Amniotic stem cell (primary cell): ENCODE measurements at places on chromosomes 16 and 17.

- DNase-seq: no peak
Measured at GRCh38 chr16:79069633-79070032, 530.9 kb downstream of the MAF start.

- DNase-seq: no peak
Measured at GRCh38 chr16:81616321-81617020, 162.6 kb upstream of the PLCG2 start.

GRCh38 chr16:72740347-72740746 is 307.6 kb downstream of the ZFHX3 start:
- DNase-seq: no peak

- no peak for DNase-seq
Measured at GRCh38 chr16:7493133-7493532, 160.5 kb downstream of the RBFOX1 start.

DNA sequence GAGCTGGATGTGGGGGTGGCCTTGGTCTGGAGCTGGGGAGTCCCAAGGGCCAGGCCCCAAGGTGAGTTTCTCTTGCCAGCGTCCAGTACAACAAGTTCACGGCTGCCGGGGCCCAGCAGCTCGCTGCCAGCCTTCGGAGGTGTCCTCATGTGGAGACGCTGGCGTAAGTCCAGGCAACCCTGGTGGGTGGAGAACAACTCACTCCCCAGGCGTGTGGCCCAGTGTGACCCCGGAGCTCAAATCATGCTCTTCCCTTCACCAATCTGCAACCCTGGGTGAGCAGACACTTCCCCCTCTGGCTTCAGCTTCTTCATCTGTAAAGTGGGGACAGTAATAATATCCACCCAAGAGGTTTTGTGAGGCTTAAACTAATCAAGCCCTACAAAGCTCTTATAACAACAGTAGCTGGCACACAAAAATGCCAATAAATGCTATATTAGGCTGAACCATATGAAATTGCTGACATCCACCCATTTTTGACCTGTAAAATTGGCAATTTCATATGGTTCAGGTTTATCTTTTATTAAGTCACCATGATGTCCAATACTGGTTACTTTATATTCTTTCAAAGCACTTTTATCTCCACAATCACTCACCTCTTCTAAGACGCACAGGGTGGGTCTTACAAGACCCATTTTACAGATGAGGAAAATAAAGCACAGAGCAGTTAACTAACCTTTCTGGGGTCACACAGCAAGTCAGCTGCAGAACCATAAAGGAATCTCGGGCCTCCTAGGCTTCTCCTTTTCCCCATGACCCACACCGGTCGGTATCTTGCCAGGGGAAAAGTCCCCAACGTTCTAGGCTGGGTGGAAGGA is 19.7 kb downstream of the DEXI start:
- no peak for DNase-seq

DNA sequence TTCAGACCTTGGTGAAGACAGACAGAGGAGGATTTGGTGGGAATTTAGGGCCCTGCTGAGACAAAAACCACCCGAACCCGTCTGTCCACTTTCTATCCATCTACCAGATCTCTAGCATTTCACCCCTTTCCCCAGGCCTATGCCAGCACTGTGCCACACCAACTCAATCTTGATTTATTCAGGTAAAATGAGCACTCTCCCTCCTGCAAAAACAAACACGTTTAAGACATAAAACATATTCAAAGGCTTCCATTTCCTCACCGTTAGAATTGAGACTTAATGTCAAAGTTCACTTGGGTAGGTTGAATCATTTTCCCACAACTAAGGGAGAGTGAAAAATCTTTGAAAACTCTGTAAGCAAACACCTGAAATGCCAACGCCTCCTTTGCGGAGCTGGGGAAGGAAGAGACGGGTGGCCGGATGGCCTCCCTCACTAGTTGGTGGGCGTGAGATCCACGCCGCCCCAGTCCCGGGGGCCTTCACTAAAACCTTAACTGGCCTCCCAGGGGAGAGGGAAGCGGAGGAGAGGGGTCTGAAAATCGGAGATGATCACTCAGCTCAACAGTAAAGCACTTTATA is 862 bp downstream of the DCAKD start:
- DNase-seq: no peak

GRCh38 chr17:32187271-32187670 is 45.0 kb downstream of the RHOT1 start:
- no peak for DNase-seq

GRCh38 chr17:17919169-17920107 is 52.8 kb downstream of the TOM1L2 start:
- DNase-seq: peak; percentile 47

DNA sequence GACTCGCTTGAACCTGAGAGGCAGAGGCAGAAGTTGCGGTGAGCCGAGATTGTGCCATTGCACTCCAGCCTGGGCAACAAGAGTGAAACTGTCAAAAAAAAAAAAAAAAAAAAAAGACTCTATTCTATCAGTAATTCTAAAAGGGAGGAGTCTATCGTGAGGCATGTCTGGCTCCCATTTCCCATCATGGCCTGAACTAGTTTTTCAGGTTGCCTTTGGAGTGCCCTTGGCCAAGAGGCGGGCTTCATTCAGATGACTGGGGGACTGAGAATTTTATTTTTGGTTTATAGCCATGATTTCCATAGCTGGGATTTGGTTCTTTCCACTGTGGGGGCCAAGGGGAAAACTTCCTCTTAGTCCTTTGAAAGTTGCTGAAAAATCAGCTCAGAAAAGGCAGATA is 3.5 kb upstream of the SNX29 start:
- DNase-seq: no peak

- no peak for DNase-seq
Measured at GRCh38 chr16:50286681-50287080, 20.3 kb downstream of the ADCY7 start.
